GM12878 (cell line): ENCODE measurements at places on chromosomes 1 and 21. TPM values are rescaled to one million over a fixed set of nuclear protein-coding genes. Genes with fewer than 3 reads are reported as not detected.
A peak's percentile ranks its signal among the peaks of the same experiment; 100 is the strongest.

GRCh38 chr1:205480349-205480985 lies 24.0 kb upstream of the CDK18 start:
- peak; percentile 73 for DNase-seq
- H3K4me1 ChIP-seq: peaks cover 25% of the 10 kb centered on the region
- no peaks in the 10 kb centered on the region for H3K27me3 ChIP-seq
- no peaks in the 10 kb centered on the region for H3K36me3 ChIP-seq
- H3K4me3 ChIP-seq: peak overlapping the region; percentile 49; the same call in 1 of the 2 replicates

- no peaks in the 10 kb centered on the region for H3K27me3 ChIP-seq
- no peaks in the 10 kb centered on the region for H3K36me3 ChIP-seq
- H3K4me3 ChIP-seq: no peak overlapping the region
- no peak overlapping the region for H3K27ac ChIP-seq
- H3K4me1 ChIP-seq: no peaks in the 10 kb centered on the region
These were observed 293.8 kb downstream of the TTLL7 start for GRCh38 chr1:83705091-83705490.

DNA sequence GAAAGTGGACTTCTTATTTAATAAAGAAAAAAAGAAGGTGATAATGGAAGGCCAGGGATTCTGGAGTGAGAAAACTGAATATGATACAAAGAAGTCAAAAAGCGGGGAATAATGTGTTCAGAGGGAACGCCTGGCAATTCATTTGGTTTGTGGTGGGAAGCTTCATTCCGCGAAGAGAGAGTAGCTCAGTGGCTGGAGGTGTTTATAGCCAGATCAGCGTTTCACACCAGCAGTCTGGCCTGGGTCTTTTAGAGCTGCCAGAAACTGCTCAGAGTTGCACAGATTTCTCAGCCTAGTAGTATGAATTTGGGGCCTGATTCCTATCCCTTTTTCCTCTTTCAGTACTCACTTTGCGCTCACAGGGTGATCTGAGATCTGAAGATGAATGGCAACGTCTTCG lies 67.8 kb upstream of the IPO9 start:
- H3K27ac ChIP-seq: no peak overlapping the region
- no peak for DNase-seq
- H3K4me3 ChIP-seq: no peak overlapping the region
- no peaks in the 10 kb centered on the region for H3K36me3 ChIP-seq
- H3K27me3 ChIP-seq: no peaks in the 10 kb centered on the region

- no peak overlapping the region for H3K27ac ChIP-seq
- no peaks in the 10 kb centered on the region for H3K27me3 ChIP-seq
- no peaks in the 10 kb centered on the region for H3K4me1 ChIP-seq
- no peak overlapping the region for H3K4me3 ChIP-seq
- H3K36me3 ChIP-seq: no peaks in the 10 kb centered on the region
- DNase-seq: no peak
These were observed 39.9 kb downstream of the AKNAD1 start for GRCh38 chr1:108817016-108817415.

Gene RGS2
- total RNA-seq: 0.53 and 1.0 TPM in 2 replicates

GRCh38 chr1:84913555-84913892 lies 20.5 kb upstream of the LPAR3 start:
- no peaks in the 10 kb centered on the region for H3K4me1 ChIP-seq
- no peaks in the 10 kb centered on the region for H3K36me3 ChIP-seq
- no peak overlapping the region for H3K27ac ChIP-seq
- no peak for DNase-seq

Gene ADGRL4
- total RNA-seq: not detected in 2 replicates

DNA sequence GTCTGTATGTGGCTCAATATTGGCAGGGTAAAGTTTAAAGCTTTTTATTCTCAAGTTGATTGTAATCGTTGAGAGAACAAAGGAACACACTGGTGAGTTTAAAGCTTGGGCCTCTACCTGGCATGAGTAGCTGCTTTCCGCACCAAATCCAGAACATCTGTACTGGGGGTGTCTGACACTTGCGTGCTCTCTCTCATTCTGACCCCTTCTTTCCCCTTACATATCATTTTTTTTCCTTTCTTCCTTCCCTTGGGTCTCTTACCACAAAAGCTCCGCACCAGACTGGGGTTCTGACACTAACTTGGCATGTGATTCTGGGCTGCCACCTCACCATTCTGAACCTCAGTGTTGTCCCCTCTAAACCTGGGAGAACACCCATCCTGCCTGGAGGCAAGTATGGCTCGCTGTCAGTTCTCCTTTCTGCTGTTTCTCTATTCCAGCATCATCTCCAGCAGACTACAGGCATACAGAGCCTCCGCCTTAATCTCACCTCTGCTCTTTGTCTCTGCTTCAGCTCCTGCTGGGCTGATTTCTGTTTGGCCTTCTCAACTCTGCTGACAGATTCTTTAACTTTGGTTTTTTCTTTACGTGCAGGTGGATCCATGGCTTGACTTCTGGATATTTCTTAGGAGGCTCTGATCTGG lies 859 bp upstream of the ERMAP start:
- peaks cover 4% of the 10 kb centered on the region; the same call in 1 of the 2 replicates for H3K4me1 ChIP-seq
- H3K36me3 ChIP-seq: no peaks in the 10 kb centered on the region
- DNase-seq: no peak
- peak overlapping the region; percentile 75 for H3K4me3 ChIP-seq

- no peak for DNase-seq
- no peak overlapping the region for H3K27ac ChIP-seq
- H3K4me3 ChIP-seq: peak overlapping the region; percentile 69
- no peaks in the 10 kb centered on the region for H3K27me3 ChIP-seq
- peaks cover 9% of the 10 kb centered on the region for H3K4me1 ChIP-seq
These were observed 719 bp upstream of the PARS2 start for GRCh38 chr1:54764922-54765561.

- H3K27me3 ChIP-seq: no peaks in the 10 kb centered on the region
- H3K4me3 ChIP-seq: no peak overlapping the region
These were observed 298.6 kb upstream of the AJAP1 start for GRCh38 chr1:4355839-4356238.

GRCh38 chr1:109113590-109114341 lies at the start of gene ELAPOR1:
Gene ELAPOR1, plus strand, starts transcription at chr1:109114115. Its CDS starts 69 bp downstream, at chr1:109114184.
- peak within 1 kb of the TSS; percentile 64 for H3K4me3 ChIP-seq
- peaks cover 8% of the 10 kb centered on the region for H3K27me3 ChIP-seq
- peaks cover 15% of the 10 kb centered on the region for H3K4me1 ChIP-seq

DNA sequence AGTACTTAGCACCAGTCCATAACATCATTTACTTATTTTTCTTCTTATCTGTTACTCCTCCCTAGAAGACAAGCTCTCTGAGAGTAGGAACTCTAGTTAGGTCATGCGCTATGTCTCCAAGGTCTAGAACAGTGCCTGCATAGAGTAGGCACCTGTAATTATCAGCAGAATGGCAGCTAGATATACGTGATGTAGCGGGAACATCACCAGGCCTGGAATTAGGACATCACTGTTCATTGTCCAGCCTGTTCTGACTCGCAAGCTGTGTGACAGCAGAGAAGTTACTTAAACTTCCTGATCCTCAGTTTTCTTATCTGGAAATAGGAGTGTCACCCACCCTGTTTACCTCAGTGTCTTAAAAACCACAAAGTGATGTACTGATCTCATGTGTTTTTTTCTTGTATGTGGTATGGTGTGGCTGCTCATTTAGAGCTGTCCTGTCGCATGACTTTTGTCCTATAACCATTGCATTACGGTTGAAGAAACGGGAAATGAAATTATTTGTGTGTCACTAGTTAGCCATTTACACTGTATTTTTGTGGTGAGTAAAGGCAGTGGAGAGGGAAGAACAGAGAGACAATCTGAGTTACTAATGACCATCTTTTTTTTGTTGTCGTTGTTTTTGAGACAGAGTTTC lies 37.1 kb upstream of the EXO1 start:
- peak; percentile 24 for DNase-seq
- no peaks in the 10 kb centered on the region for H3K36me3 ChIP-seq
- no peak overlapping the region for H3K27ac ChIP-seq
- H3K4me1 ChIP-seq: no peaks in the 10 kb centered on the region

- DNase-seq: no peak
- no peaks in the 10 kb centered on the region for H3K4me1 ChIP-seq
- H3K4me3 ChIP-seq: no peak overlapping the region
- no peaks in the 10 kb centered on the region for H3K27me3 ChIP-seq
- H3K36me3 ChIP-seq: peaks cover 2% of the 10 kb centered on the region
- H3K27ac ChIP-seq: no peak overlapping the region
These were observed 18.5 kb downstream of the ALDH4A1 start for GRCh38 chr1:18883636-18884418.

- H3K36me3 ChIP-seq: no peaks in the 10 kb centered on the region
- DNase-seq: no peak
- H3K4me3 ChIP-seq: peak overlapping the region; percentile 84
- peak overlapping the region; percentile 73 for H3K27ac ChIP-seq
These were observed 493 bp upstream of the ELOA start for GRCh38 chr1:23742670-23743286.

DNA sequence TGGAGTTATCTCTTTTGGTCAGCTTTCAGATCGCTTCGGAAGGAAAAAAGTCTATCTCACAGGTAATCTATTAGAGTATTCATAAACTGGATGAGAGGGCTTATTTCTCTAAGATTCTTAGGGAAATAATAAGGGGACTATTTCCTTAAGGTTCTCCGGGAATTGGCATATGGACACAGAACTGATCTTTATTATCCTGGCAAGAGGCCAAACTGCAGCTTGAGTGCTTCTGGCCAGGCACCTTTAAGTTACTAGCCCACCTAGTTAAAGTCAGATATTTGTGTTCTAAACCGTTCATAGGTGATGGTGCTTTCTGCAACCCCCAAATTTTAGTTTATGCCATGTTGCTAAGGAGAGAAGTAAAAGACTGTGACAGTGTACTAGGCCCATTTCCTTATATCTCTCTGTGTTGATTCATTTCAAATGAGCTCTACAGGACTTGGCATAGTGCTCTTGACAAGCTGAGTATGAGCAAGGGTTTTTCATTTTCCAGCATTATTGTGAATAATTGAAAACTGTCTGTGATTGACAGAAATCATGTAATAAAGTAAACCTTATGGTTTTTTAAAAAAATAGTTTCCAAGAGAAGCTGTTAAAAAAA lies 43.4 kb downstream of the SLC22A15 start:
- H3K27ac ChIP-seq: no peak overlapping the region
- no peaks in the 10 kb centered on the region for H3K36me3 ChIP-seq
- no peaks in the 10 kb centered on the region for H3K27me3 ChIP-seq
- H3K4me3 ChIP-seq: no peak overlapping the region
